ENCODE measurements at places on chromosomes 3 and 15.

GRCh38 chr15:83219026-83219425, 11.4 kb upstream of the HDGFL3 start:
- no peak for DNase-seq

GRCh38 chr3:122023335-122023910, 1.4 kb upstream of the ILDR1 start:
- no peak for DNase-seq

DNA sequence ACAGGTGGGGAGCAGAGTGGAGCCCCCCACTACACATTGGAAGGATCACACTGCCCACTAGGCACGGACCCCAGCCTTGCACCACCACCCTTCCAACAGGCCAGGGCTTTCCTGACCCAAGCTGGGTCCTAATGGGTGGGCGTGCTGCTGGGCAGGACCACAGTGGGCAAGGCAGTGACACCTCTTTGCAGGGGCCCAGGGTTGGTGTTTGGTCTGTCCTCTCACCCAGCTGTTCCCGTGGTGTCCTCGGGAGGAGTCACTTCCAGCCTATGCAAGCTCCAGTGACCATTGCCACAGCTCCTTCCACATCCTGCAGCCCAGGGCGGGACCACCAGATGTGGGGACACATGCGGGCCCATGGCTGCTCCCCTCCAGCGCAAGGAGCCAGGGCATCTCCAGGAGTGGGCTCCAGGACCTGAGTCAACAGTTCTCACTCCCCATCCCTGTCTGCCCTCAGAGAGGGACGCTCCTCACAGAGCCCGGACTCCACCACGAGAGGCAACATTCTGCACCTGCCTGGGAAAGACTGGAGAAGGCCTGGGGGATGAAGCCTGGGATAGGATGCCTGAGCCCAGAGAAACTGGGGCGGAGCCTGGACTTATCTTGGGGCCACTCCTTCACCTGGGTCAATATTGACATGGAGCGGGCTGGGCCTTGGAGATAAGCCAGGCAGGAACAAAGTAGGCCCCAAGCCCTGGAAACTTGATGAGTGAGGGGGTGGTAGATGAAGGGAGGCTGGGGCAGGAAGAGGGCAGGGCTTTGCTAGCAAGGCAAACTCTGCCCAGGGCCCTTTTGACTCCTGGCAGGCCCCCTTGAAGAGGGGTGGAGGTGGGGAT, 3.9 kb upstream of the VILL start:
- no peak for DNase-seq

- peak; percentile 24 for DNase-seq
Observed at GRCh38 chr15:74725225-74725774, at the start of gene CYP1A1. CYP1A1 (minus strand) TSS chr15:74725528; CDS start chr15:74723097, 2,431 bp downstream.

DNA sequence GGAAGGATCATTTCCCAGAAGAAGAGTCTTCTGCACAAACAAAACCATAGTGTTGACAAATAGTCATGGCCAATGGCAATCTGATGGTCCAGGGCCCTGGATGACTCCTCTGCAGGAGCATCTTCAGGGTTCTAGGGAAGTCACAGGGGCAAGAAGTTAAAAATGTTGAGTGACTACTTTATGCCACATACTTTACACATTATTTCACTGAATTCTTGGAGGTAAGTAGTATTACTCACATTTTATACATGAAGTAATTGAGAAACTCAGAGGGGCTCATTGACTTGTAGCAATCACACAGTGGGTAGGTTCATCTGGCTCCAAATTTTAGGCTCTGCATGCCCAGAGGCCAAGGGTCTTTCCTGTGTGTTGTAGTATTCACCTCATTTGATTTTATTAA, 430.2 kb upstream of the MCTP2 start:
- no peak for DNase-seq

GRCh38 chr15:39960411-39960810, 26.5 kb downstream of the EIF2AK4 start:
- DNase-seq, result no peak

GRCh38 chr3:190983875-190984274, 121.4 kb upstream of the GMNC start:
- DNase-seq, result no peak
